ENCODE measurements at places on chromosomes 4 and X.

GRCh38 chrX:96474029-96474740 is 210.5 kb upstream of the DIAPH2 start:
- H3K27ac ChIP-seq = no peak overlapping the region
- no peaks in the 10 kb centered on the region for H3K36me3 ChIP-seq
- H3K27me3 ChIP-seq = no peaks in the 10 kb centered on the region
- DNase-seq = no peak

- no peaks in the 10 kb centered on the region for H3K36me3 ChIP-seq
- peak overlapping the region; percentile 64 for H3K27ac ChIP-seq
- no peaks in the 10 kb centered on the region for H3K27me3 ChIP-seq
- H3K4me1 ChIP-seq = peaks cover 25% of the 10 kb centered on the region
- DNase-seq = peak; percentile 85
Measured at GRCh38 chr4:158750379-158750778, 18.4 kb upstream of the FNIP2 start.

- H3K27me3 ChIP-seq = no peaks in the 10 kb centered on the region
- DNase-seq = no peak
- H3K4me1 ChIP-seq = no peaks in the 10 kb centered on the region
- no peaks in the 10 kb centered on the region for H3K36me3 ChIP-seq
- no peak overlapping the region for H3K4me3 ChIP-seq
Measured at GRCh38 chr4:56871371-56871866, 36.3 kb upstream of the REST start.

DNA sequence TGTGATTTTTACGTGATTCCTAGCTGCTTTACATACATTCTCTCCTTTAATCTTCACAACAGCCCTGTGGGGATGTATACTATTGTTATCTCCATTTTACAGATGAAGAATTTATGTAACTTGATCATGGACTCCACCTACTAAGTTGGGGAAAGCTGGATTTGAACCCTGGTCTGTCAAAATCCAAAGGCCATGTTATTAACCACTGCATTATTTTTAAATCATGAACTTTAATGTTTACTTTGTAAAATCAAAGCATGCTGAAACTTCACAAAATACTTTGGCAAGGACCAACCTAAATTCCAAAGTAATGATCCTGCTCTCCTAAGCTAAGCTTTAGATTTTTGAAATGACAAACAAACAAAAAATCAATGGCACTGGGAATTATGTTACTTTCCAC is 26.1 kb downstream of the FAM47E start:
- H3K4me3 ChIP-seq = no peak overlapping the region
- H3K4me1 ChIP-seq = no peaks in the 10 kb centered on the region
- H3K27me3 ChIP-seq = peaks cover 11% of the 10 kb centered on the region
- H3K36me3 ChIP-seq = no peaks in the 10 kb centered on the region
- DNase-seq = no peak

DNA sequence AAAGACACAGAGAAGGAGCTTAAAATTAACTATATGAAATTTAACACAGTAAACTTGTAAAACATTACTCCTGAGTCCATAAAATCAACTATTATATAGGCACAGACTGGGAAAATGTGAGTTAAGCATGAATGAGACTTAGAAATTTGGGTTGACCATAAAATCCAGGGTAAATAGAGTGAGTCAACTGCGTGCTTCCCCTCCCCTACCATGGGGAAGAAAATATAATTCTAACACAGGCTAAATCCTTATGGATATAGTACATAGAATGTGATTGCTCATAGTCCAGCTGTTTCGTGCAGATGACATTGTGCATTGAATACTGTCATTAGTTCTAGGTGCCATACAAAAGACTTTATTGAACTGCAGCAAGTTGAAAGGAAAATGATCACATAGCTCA is 42.2 kb downstream of the KLHL5 start:
- no peak for DNase-seq
- H3K36me3 ChIP-seq = peaks cover 3% of the 10 kb centered on the region
- H3K27ac ChIP-seq = no peak overlapping the region
- H3K4me1 ChIP-seq = no peaks in the 10 kb centered on the region
- H3K27me3 ChIP-seq = no peaks in the 10 kb centered on the region

DNA sequence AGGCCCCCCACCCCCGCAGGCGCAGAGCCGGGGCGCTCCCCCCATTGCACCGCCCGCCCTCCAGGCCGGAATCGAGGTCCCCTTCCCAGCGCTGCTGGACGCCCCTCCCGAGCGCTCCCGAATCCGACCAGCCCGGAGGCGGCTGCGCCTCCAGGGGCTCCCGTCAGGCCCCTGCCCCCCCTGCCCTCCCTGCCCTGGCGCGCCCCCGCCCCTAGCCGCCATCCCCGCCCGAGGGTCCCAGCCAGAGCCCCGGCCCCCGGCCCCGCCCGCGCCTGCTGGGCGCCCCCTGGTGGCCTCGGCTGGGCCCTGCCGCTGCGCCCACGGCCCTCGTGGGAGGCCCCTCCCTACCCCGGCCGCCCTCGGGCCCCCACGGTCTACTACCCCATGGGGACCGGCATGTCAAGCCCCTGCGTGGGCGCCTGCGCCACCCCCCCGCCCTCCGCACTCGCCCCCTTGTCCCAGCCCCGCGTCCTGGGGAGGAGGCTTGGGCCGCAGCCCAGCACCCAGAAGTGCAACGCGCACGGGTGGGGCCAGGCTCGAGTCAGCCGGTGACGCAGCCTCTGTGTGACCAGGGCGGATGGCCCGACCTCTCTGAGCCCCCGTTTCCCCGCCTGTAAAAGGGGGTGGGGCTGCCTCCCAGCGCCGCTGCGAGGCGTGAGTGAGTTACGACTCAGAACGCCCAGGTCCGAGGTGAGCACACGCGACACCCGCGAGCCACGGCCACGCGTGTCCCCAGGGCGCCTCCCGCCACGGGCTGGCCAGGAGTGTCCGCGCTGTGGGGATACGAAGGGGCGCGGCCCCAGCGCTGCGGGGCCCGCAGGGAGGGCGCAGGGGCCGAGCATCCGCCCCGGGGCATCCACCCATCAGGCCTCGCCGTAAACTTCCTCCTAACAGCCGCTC is 104.9 kb downstream of the FAM53A start:
- peak overlapping the region; percentile 76 for H3K4me3 ChIP-seq
- H3K27ac ChIP-seq = peak overlapping the region; percentile 84
- H3K36me3 ChIP-seq = no peaks in the 10 kb centered on the region
- peak; percentile 96 for DNase-seq

- no peak for DNase-seq
- no peaks in the 10 kb centered on the region for H3K36me3 ChIP-seq
- H3K27me3 ChIP-seq = no peaks in the 10 kb centered on the region
- no peaks in the 10 kb centered on the region for H3K4me1 ChIP-seq
Measured at GRCh38 chrX:28888416-28888815, 301.2 kb downstream of the IL1RAPL1 start.

DNA sequence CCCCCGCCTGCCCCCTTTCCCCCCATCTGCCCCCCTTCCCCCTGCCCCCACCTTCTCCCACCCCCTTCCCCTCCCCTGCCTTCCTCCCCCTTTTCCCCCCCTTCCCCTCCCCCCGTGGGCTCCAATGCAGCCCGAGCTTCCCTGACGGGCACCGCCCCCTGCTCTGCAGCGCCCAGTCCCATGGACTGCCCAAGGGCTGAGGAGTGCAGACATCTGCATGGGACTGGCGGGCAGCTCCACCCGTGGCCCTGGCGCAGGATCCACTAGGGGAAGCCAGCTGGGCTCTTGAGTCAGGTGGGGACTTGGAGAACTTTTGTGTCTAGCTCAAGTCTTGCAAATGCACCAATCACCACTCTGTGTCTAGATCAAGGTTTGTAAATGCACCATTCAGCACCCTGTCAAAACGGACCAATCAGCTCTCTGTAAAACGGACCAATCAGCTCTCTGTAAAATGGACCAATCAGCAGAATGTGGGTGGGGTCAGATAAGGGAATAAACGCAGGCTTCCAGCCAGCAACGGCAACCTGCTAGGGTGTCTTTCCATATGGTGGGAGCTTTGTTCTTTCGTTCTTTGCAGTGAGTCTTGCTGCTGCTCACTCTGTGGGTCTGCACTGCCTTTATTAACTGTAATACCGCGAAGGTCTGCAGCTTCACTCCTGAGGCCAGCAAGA is 300.5 kb upstream of the PABPC4L start:
- no peaks in the 10 kb centered on the region for H3K4me1 ChIP-seq
- no peak for DNase-seq
- no peaks in the 10 kb centered on the region for H3K36me3 ChIP-seq
- no peak overlapping the region for H3K4me3 ChIP-seq

- no peak overlapping the region for H3K27ac ChIP-seq
- H3K4me1 ChIP-seq = 0 out of 2 replicates have a peak, but pooled peaks cover 5% of the 10 kb centered on the region
- no peak overlapping the region for H3K4me3 ChIP-seq
- H3K27me3 ChIP-seq = no peaks in the 10 kb centered on the region
- peak; percentile 51 for DNase-seq
- no peaks in the 10 kb centered on the region for H3K36me3 ChIP-seq
Measured at GRCh38 chrX:48613502-48614160, 16.3 kb downstream of the WDR13 start.

- no peaks in the 10 kb centered on the region for H3K27me3 ChIP-seq
- H3K27ac ChIP-seq = no peak overlapping the region
- DNase-seq = no peak
- H3K4me3 ChIP-seq = no peak overlapping the region
Measured at GRCh38 chrX:100356351-100356896, 53.6 kb downstream of the PCDH19 start.

DNA sequence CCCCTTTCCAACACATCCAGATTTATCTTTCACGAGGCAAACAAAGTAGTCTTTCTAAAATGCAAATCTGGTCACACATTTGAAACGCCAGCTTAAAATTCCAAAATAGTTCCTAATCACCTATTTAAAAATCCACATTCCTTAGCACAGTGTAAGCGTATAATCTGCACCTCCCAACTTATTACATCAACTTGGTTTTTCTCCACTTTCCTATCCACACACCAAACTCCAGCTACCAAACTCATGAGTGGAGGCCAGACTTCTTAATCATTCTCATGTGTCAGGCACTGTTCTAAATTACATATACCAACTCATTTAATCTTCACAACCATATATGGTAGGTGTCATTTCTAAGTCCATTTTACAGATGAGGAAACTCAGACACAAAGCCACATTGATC is 33.8 kb downstream of the ENOX2 start:
- H3K4me1 ChIP-seq = peaks cover 18% of the 10 kb centered on the region
- no peak overlapping the region for H3K4me3 ChIP-seq
- no peaks in the 10 kb centered on the region for H3K36me3 ChIP-seq
- peak; percentile 60 for DNase-seq
- H3K27ac ChIP-seq = peak overlapping the region; percentile 46

GRCh38 chrX:21885568-21885967 is 29.8 kb downstream of the YY2 start:
- H3K36me3 ChIP-seq = no peaks in the 10 kb centered on the region
- H3K27me3 ChIP-seq = no peaks in the 10 kb centered on the region
- no peak overlapping the region for H3K4me3 ChIP-seq
- no peaks in the 10 kb centered on the region for H3K4me1 ChIP-seq
- no peak for DNase-seq

DNA sequence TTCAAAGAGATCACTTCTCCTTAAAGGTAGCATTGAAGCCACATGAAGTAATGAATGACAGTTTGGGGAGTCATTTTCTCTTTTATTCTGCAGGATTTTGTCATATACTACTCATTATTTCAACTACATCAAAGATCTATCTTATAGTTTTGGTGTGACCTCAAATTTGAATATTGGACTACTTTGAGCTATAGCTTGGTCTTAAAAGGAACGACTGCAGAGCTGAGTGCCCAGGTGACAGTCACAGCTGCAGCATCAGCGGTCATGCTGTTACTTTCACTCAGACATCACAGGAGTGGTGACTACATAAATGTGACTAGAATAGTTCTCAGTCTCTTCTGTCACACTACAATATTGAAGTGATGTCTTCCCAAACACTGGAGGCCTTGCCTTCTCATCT is 10.7 kb upstream of the SPCS3 start:
- no peaks in the 10 kb centered on the region for H3K36me3 ChIP-seq
- H3K4me3 ChIP-seq = no peak overlapping the region
- H3K27ac ChIP-seq = no peak overlapping the region
- no peak for DNase-seq
- H3K4me1 ChIP-seq = 0 out of 2 replicates have a peak, but pooled peaks cover 9% of the 10 kb centered on the region
- no peaks in the 10 kb centered on the region for H3K27me3 ChIP-seq

GRCh38 chrX:149510386-149510785 is 5.3 kb upstream of the IDS start:
- no peaks in the 10 kb centered on the region for H3K36me3 ChIP-seq
- no peaks in the 10 kb centered on the region for H3K27me3 ChIP-seq
- no peak overlapping the region for H3K27ac ChIP-seq
- peaks cover 5% of the 10 kb centered on the region for H3K4me1 ChIP-seq

DNA sequence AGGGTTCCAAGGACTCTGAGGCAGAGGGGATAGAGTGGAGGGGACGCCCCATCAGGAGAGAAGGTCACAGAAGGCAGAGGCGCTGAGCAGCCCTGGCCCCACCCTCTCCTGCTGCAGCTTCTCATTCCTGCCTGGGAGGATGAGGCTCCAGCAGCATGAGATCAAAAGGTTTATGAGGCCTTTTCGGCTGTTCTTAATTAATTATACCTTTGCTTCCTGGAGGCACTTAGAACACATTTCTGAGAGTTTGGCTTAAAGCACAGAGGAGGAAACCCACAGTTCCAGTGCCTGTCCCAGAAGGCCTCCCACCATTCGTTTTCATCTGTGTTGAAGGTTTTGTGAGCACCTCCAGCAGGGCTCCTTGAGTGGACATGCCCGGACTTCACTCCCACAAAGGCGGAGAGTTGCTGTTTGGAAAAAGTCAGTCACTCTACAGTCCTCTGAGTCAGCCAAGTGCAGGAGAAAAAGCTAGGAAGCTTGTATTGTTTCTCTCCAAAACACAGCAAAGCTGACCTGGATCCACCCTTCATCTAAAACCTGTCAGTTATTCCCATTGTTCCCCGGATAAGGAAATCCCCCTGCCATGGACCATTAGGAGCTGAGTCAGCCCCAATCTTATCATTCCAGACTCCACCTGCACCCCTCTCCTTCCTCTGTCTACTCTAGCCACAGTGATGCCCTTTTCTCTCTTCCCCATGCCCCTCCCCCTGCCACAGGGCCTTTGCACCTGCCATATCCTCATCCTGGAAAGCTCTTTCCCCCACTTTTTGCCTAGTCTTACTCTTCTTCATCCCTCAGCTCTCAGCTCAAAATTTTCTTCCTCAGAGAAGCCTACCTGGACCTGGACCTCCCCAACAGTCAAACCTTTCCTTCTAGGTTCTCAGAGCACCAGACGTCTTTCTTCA is 276.8 kb downstream of the FBXW7 start:
- no peaks in the 10 kb centered on the region for H3K36me3 ChIP-seq
- peaks cover 45% of the 10 kb centered on the region for H3K4me1 ChIP-seq
- peak; percentile 95 for DNase-seq
- peak overlapping the region; percentile 95 for H3K27ac ChIP-seq

GRCh38 chrX:123424546-123424945 is 240.5 kb downstream of the GRIA3 start:
- peak; percentile 78 for DNase-seq
- H3K4me3 ChIP-seq = no peak overlapping the region
- H3K36me3 ChIP-seq = no peaks in the 10 kb centered on the region
- peaks cover 29% of the 10 kb centered on the region for H3K4me1 ChIP-seq

DNA sequence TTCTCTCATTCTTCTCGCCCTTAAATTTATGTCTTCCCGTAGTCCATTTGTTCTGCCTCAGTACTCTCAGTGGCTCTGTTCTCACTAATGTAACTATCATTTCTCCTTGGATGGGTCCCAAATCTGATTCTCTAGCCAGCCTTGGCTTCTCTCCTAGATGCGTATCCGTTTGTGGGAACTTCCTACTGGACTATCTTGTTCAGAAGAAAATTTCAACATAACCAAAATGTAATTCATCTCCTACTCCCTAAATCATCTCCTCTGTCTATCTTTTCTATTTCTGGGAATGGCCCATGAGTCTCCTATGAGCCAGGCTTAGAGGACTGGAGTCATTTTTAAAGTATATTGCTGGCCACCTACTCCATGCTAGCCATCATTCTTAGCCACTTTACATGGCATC is 4.4 kb upstream of the C4orf36 start:
- H3K4me3 ChIP-seq = no peak overlapping the region
- no peaks in the 10 kb centered on the region for H3K27me3 ChIP-seq
- H3K4me1 ChIP-seq = peaks cover 7% of the 10 kb centered on the region
- DNase-seq = peak; percentile 23

Measured in GM23248 (cell line).